ENCODE measurements at places on chromosomes 5 and 9. TPM values are rescaled to one million over a fixed set of nuclear protein-coding genes. Genes with fewer than 3 reads are reported as not detected.
A peak's percentile ranks its signal among the peaks of the same experiment; 100 is the strongest.

DNA sequence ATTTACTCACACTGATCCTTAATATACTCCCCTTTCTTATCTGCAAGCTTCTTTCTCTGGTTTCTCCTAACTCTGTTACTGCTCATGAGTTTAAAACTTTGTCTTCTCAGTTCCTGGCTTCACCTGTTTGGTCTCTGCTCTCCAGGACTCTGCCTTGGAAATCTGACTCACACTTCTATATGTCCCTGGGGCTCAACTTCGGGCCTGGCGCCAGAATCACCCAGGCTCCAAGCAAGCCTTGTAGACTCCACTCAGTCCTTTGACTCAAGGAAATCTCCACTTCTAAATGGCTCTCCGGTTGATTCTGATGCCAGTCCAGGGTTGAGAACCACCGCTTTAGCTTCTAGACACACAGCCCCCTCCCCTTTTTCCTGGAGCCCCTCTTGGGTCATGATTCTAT lies 57.8 kb downstream of the TMC1 start:
- DNase-seq, result peak; percentile 69

The BTNL8 gene
- total RNA-seq, result not detected

- no peak for DNase-seq
Measured at GRCh38 chr5:40436535-40437237, 243.0 kb upstream of the PTGER4 start.

GRCh38 chr9:14993901-14994554 lies 83.8 kb upstream of the FREM1 start:
- no peak for DNase-seq

GRCh38 chr9:129583308-129584038 lies 37.4 kb downstream of the C9orf50 start:
- DNase-seq, result no peak

GRCh38 chr9:34985311-34985899 lies 4.1 kb upstream of the DNAJB5 start:
- DNase-seq, result peak; percentile 59

GRCh38 chr5:9847631-9848030 lies 217.5 kb upstream of the TAS2R1 start:
- DNase-seq, result no peak

- no peak for DNase-seq
Measured at GRCh38 chr9:127860260-127860659, 5.8 kb upstream of the ENG start.

The ARAP3 gene
- total RNA-seq, result 15.1 TPM

GRCh38 chr5:150781706-150782614 lies 3.4 kb downstream of the SMIM3 start:
- no peak for DNase-seq

GRCh38 chr9:87874304-87874623 lies 8.4 kb upstream of the SPATA31E1 start:
- DNase-seq, result no peak

The PCDHAC2 gene
- 3.2 TPM for total RNA-seq

DNA sequence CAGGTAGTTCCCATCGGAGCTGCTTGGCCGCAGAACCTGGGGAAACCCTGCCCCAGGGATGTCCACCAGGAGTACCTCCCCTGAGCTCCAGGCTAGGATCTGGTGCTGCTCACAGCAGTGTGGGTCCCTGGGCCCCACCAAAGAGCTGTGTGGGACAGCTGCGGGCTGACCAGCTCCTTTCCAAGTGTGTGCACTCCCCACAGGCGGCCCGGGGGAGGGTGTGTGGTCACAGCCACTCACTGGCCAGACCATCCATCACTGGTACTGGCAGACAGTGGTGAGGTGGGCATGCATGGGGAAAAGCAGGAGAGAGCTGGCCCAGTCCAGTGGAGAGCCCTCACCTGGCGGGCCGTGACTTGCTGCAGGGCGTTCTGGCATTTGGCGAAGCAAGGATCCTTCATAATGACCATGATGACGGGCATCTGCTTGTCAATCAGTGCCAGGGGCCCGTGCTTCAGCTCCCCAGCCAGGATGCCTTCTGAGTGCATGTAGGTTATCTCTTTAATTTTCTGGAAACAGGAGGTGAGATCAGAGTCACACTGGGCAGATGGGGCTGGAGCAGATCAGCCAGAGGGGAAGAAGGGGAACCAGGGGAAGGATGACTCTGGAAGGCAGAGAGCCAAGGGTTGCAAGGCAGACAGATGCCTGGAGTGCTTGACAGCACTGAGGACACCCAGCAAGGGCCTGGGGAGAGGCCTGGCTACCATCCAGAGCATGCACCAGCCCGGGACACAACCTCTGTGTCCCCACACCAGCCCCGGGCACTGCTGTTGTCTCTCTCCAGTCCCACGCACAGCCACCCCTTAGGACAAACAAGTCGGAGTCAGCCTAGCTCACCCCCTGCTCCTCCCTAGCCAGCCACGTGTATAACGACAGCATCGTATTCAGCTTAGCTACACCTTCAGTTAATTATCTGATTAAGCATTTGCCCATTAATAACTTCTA lies 12.8 kb upstream of the MAPK9 start:
- DNase-seq, result no peak

GRCh38 chr9:76592974-76593347 lies 134.0 kb downstream of the GCNT1 start:
- DNase-seq, result no peak

DNA sequence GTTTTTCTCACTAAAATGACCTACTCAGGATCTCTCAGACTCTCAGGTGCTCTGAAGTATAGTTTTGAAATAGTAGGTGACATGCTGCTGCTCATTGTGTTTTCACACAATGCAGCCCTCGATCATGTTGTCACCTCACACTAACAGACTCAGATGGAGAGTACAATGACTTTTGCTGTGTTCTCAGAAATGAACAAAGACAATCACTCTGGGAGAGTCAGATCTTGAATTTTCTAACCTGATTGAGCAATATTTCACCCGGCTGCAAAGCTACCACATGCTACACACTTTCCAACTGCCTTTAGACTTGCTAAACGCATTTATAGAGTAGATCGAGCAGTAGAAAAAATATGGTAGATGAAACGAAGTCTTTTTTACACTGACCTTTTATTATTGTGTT lies 113.4 kb downstream of the ST8SIA4 start:
- no peak for DNase-seq

The PCDH1 gene
- total RNA-seq, result 24.2 TPM

DNA sequence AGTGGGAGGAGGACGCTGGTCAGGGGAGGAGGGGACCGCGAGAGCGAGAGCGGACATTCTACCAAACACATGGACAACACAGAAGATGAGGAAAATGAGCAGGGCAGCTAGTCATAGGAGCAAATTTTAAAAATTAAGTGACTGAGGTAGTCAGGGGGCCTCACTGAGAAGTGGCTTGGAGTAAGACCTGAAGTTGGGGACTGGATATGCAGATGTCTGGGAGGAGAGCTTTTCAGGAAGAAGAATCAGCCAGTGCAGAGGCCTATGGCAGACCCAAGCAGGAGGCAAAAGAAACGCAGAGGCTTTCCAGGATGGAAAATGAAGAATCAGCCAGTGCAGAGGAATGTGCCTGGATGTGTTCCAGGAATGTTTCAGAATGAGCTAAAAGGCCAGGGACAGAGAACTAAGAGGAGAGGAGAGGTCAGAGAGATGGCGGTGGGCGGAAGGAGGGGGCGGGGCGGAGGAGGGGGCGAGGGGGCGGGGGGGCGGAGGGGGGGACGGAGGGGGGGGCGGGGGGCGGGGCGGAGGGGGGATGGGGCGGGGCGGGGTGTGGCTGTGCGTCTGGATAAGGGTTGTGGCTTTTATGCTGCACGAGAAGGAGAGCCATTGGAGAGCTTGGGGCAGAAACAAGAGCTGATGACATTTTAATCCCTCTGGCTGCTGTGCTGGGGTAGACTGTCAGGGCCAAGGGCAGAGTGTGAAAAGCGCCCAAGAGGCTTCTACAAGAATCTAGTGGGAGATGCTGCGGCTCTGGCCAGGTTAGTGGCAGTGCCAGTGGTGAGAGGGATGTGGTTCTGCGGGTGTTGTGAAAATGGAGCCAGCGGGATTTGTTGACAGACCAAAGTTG lies 129.6 kb downstream of the KCNIP1 start:
- peak; percentile 50 for DNase-seq

DNA sequence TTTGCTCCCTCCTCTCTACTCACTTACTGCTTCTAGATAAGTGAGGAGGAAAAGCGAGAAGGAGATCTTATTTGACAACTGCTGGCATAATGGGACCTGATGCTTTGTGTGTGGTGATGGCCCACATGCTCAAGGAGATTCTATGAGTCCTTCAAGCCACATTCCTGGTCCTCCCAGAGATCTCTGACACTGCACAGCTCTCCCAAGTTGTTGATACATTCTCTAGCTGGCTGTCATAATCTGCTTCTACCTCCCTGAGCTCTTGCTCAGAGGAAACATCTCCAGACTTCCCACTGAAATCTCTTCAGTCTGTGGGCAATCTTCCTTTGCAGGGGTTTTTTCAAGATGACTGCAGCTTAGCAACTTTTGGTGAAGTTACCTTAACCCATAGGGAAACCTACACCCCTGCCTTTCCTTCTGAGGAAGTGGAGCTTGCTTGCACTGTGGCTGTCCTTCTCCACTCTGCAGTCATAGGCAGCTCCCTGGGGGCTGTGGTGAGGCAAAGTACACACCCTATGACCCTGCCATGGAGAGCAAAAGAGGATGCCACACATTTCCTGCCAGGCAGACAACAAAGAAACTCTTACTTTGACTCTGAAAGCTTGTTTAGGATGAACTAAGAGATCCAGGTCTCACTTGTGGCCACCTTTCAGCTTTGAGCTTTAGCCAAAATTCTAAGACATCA lies 163.8 kb downstream of the TMEM38B start:
- no peak for DNase-seq

DNA sequence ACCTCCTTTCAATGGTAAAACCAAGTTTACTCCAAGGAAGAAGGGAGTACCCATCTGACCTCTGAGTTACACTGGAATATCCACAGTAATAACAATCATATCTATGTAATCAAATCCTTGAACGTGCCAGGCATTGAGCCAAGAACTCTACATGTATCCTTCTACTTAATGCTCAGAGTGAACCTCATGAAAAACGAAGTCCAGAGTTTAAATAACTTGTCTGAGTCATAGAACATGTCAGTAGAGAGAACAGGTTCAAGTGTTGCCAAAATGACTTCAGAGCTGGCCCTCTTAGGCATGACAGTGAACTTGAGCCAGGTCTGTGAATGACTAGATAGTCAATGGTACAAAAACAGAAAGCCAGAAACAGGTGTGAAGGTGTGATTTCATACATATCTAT lies 164.1 kb upstream of the ZNF618 start:
- no peak for DNase-seq

DNA sequence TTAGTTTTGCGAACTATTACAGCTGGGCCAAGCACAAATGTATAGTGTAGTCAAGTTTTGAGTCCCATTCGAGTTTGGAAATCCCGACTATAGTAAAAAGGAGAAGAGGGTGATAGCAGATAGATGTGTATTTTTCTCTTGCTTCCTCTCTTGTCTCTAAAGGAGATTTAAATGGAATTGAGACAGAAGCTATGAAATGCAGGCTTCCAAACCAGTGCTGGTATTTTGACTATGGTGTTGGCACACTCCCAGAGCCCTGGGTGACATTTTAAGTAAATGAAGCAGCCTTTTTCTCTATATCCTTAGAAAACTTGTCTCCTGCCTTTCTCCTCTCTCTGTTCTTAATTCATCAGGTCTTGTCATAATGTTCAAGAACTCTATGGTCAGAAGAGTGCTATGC lies 17.7 kb upstream of the AUH start:
- no peak for DNase-seq

DNA sequence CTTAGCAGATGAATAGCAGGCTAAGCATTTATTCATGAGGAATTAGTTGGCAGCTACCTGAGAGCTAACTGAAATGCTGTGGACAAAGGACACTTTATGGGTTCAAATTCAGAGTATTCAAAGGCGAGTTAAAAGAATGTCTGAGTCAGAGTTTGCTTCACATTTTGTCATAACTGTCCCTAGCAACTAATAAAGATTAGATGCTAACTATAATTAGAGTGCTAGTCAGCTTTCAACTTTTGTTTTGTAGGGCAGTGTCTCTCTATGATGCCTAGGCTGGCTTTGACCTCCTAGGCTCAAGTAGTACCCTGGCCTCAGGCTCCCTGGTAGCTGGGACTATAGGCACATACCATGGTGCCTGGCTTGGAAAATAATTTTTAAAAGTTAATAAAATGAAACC lies 4.6 kb downstream of the SMC5 start:
- DNase-seq, result no peak

The ABLIM3 gene
- 14.3 TPM for total RNA-seq

The PCDHGB6 gene
- total RNA-seq, result 0.22 TPM

GRCh38 chr5:96432216-96433065 lies 607 bp downstream of the PCSK1 start:
- no peak for DNase-seq

DNA sequence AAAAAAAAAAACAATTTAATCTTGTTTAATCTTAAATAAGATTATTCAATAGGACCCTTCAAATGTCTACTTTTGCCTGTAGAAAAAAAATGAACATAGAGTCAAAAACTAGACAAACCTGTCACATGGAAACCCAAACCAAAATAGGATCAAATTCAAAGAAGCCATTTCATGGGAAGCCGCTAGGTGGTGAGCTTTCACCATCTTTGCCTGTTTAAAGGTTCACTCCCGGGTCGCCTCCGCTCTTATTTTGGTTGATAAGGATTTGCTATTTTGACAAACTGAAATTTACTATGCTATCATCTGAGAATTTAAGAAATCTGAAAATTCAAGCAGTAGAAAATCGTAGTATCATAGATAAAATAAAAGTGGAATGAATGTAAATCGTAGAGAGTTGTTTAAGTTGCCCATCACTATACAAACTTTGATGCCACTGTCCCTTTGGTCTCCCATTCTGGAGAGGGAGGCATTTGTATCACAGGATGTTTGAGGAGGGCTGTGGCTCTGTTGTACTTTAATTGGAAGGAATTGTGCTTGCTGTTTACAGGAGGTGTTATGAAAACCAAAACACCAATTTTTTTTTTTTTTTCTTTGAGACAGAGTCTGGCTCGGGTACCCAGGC lies 43.5 kb upstream of the DNAH5 start:
- peak; percentile 42 for DNase-seq

GRCh38 chr5:60455589-60455988 lies 244.4 kb downstream of the DEPDC1B start:
- no peak for DNase-seq

DNA sequence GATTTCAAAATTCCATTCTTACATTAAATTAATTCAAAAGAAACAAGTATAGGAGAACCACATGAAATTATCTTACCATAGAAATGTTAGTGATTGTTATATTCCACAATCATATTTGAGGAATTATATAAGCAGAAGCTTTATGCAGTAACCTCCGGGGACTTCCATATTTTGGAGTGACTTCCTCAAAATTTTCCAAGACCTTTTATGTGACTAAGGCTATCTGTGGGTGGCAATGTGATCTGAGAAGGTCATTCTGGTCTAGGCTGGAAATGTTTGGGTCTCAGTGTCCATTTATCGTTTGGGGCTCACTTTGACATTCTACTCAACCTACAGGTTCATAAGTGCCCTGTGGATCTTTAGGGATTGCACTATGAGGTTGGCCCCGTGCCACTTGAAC lies 776.6 kb downstream of the CDH12 start:
- DNase-seq, result no peak

Measured in HCT116 (cell line).